ENCODE measurements at places on chromosomes 2 and 18.

DNA sequence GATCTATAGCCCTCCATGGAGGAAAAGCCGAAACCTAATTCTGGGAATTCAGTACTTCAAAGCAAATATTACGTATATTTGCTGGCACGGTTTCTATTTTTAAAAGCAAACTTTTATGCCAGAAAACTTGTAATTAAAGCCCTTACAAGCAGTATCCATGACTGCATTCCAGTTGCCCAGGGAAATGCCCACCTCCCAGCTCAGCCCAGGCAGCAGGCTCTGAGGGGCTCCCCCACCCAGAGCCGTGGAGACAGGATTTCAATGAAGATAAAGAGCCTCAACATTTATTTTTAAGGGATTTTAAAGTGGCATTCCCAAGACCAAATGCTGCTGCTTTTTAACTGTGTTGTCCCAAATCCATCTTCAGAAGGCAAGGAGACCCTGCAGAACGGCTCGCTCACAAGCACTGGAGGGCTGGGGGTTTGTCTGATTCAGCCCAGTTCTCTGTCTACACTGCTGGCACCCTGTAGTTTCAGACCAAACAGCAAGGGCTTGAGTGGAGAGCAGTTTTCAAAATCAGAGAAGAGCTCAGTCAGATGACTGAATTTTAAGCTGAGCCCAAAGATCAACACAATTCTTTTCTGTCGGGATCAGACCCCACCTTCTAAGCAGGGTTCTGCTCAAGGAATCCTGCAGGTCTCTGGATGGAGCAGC, 105.1 kb downstream of the KCNF1 start:
- DNase-seq, result no peak

DNA sequence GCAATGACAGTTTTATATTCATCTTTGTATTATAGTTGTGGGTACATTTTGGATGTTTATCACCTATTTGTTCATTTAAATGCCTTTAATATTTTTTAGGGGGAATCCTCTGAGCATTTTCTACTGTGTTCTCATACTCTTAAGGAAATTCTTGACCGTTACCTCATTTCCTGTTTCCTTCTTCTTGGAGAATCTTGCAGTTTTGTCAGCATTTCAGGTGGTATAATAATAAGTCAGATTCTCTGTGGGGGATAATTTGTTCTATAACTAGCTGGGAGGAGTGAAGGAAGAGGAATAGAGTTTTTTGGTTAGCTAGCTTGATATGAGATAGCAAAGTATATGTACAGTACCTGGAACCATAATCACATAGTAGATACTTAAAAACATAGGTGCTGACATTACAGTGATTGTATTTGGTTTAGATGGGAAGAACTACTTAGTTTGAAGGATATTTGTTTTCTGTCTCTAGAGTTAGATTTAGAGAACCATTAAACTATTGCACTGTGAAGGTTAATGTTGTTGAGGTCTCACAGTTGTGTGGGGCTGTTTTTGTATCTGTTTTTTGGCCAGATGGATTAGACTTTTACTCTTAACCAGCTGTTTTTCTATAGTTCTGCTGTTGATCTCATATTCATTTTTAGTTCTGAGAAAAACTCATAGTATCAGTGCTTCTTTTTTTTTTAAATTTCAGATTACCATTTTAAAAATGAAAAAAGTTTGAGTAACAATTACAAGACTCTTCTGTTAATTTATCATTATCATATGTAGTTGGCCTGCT, 14.2 kb downstream of the MTX2 start:
- DNase-seq, result no peak

GRCh38 chr18:12721495-12722275, 18.8 kb downstream of the PSMG2 start:
- DNase-seq, result no peak

- no peak for DNase-seq
Observed at GRCh38 chr2:198916548-198917080, 541.1 kb downstream of the SATB2 start.

GRCh38 chr2:120396861-120397811, 51.2 kb downstream of the INHBB start:
- DNase-seq, result no peak

DNA sequence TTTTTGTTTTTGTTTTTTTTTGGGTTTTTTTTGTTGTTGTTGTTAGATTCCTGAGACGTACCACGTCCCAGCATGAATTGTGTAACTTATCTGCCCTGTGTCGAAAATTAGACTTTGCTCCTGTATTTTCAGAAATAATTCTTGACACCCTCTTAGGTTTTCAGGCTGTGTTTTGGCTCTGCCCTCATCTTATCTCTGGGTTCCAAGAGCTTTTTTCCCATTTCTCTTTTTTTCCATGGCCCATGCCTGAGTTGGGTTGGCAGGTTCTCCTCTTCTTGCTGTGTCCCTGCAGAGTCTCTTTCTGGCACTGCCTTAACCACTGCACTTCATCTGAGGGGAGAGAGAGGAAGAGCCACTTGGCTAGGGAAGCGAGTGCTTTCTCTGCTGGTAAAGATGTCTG, 42.4 kb downstream of the CTIF start:
- no peak for DNase-seq

- no peak for DNase-seq
Observed at GRCh38 chr2:238728330-238729260, 119.3 kb upstream of the TWIST2 start.

GRCh38 chr2:111057045-111057444, 63.7 kb upstream of the BCL2L11 start:
- DNase-seq, result no peak

GRCh38 chr2:94999431-94999883, 26.1 kb upstream of the MAL start:
- DNase-seq, result no peak

DNA sequence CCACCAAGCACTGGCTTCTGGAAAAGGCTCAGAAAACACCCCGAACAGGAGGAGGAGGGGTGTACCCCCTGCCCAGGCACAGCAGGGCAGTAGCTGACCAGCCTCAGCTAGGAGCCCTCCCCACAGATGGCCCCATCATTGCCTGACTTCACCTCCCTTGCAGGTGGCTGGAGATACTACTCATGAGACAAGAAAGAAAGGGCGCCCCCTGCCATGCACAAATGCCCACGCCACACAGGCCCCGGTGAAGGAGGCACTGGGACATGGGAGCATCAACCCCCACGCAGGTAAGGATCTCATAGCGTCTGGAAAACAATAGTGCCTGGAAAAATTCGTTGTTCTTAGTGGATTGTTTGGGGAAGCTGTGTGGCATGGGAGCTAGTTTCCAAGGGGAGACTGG, 240.6 kb downstream of the TFCP2L1 start:
- no peak for DNase-seq

All from esophagus squamous epithelium (tissue), 5 donors.